HuH-7 (cell line): ENCODE measurements at places on chromosomes 13 and 19.

DNA sequence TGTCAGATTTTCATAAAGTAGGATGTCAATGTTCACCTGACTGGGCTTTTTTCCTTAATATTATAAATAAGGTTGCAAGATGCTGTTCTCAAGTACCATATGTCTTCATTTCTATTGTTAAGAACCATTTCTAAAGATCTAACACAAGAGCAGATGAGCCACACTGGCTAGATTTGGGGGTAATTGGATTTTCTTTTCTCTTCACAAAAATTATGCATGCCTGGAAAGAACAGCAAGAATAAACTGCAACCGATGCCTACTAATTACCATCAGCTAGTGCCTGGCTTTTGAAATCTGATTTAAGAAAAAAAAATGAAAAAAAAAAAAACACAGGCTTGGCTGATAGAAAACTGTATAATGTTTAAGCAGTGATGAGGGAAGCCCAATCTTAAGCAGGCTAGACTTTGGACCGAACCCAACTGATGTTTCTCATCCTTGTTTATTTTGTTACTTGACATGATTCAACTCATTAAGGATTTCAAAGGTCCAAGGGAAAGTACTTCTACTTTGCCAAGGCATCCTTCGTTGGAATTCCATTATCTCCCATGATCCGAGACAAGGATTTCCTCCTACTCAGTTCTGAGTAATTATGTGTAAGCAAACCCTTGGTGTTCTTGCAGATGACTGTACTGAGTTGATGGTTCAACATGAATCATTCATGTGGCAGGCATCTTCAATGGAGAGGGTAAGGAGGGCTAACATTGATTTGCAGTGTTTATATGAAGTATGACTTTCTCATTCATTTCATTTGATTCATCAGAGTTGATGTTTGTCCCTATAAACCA lies 300.5 kb downstream of the SPRY2 start:
- no peak for DNase-seq

- DNase-seq: no peak
These were observed 26.5 kb downstream of the FAM216B start for GRCh38 chr13:42807866-42808265.

GRCh38 chr13:35140321-35140720 lies 198.3 kb downstream of the NBEA start:
- no peak for DNase-seq

DNA sequence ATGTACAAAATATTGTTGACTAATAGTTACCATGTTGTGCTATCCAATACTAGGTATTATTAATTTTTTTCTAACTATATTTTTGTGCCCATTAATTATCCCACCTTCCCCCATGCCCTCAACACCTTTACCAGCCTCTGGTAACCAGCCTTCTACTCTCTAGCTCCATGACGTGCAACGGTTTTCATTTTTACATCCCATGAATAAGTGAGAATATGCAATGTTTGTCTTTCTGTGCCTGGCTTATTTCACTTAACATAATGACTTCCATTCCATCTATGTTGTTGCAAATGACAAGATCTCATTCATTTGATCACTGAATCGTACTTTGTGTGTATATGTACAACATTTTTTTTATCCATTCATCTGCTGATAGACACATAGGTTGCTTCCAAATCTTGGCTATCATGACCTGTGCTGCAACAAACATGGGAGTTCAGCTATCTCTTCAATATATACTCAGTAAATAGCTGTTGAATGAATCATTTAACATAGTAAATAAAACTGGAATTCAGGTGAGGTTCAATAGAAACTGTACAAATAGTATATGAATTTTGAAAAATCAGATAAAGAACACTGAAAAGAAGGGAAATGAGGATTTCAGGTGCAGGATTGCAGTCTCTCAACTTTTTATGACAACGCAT lies 509.0 kb upstream of the MIR17HG start:
- no peak for DNase-seq

DNA sequence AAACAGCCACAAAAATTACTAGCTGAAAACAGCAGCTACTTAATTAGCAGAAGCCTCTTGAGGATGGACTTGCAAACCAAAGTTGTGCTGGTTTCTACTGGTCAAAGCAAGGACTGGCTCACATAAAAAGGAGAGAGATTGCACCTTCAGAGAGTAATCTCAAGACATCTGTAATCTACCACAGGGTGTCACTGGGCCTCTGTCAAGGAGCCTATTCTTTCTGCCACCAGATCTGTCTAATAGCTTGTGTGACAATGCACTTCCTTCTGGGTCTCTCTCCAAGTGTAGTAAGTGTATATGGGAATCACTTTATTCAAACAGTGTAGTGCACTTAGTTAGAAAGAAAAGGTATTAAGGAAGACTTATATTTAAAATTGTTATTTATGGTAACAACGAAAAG lies 24.4 kb upstream of the ZNF561 start:
- no peak for DNase-seq

DNA sequence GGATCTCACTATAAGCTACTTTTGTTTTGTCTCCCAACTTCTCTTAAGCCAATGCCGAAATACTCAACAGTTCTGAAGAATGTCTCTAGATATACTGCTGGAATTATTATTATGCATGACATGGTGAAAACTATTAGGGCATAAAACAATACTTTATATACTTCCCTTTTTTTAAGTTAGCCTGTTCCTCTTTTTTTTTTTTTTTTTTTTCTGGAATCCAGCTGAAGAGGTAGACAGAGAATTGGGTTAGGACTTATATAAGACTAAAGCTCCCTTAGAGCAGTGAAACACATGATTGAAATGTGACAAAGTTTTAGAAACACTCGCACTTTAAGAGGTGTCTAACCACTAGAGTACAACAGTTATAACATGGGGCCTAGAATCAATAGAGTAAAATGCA lies 850.9 kb upstream of the PCDH9 start:
- DNase-seq: no peak

- no peak for DNase-seq
These were observed 64.9 kb upstream of the MEDAG start for GRCh38 chr13:30841154-30841553.

GRCh38 chr13:99124794-99125316 lies 75.8 kb upstream of the UBAC2 start:
- no peak for DNase-seq

DNA sequence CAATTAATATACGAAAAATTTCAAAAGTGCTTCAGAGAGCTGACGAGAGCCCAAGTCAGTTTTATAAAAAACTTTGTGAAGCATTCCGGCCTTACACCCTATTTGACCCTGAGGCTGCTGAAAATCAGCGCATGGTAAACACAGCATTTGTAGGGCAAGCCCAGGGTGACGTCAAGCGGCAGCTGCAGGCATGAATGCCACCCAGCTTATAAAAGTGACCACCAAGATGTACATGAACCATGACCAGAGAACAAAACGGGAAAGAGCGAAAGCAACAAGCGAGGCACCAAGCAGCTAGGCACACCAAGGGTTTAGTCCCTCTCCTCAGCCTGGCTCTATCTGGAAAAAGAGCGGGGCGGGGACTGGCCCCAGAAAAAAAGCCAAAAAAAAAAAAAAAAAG lies 6.0 kb downstream of the SIGLEC11 start:
- DNase-seq: no peak

- DNase-seq: no peak
These were observed 23.0 kb upstream of the OLFM4 start for GRCh38 chr13:53005626-53006025.

DNA sequence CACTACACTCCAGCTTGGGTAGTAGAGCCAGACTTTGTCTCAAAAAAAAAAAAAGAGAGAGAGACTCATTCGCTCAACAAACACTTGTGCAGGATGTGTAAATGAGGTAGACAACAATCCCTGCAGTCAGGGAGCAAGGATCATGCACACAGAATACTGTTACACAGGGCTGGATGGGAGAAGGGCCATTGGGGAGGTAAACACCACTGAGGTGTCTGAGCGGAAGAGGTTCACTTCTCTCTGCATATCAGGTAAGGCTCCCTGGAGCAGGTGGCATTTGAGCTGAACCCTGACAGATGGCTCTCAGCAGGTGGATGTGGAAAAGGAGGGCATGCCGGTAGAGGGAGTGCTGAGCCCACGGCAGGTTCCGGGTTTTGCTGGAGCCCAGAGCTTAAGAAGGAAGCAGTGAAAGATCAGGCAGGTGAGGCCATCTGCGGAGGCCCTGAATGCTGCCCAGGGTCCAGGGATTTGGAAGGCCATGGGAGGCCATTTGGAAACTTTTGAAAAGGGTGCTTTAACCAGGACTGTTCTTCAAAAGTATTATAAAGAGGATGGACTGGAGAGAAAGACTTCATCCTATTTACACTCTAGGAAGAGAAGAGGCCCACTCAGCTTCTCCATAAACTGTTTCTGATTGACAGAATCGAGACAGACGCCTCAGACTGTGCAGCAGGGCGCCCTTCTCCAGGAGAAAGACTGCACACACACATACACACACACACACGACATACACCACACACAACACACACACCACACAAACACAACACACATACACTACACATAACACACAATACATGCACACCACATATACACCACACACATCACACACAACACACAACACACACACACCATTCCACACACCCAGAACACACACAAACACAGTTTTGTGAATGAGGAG lies 199.4 kb downstream of the USP12 start:
- DNase-seq: no peak

- DNase-seq: peak; percentile 42
These were observed at the start of gene TGDS for GRCh38 chr13:94595950-94596574. Gene TGDS, minus strand, starts transcription at chr13:94596152. Its CDS starts 16 bp downstream, at chr13:94596136.

- DNase-seq: no peak
These were observed 151.0 kb downstream of the DLEU7 start for GRCh38 chr13:50692396-50692915.

GRCh38 chr13:57611969-57612368 lies 19.6 kb upstream of the PCDH17 start:
- no peak for DNase-seq

DNA sequence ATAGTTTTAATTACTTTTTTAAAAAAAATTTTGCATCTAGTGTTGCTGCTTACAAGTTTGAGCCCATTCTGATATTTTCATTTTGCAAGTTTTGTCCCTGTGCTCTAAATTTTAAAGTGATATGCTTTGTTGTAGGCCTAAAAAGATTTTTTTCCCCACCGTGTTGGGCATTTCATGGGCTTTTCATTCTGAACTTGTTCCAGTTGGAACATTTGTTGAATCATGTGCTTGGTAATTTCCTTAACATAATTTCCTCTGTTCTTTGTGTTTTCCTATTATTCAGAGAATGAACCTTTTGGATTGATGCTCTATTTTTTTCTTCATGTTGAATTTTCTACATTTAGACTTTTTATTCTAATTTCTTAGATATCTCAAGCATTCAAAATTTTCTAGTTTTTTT lies 206.4 kb upstream of the SPRY2 start:
- DNase-seq: no peak

- DNase-seq: no peak
These were observed 659.9 kb upstream of the KLF12 start for GRCh38 chr13:74794147-74794546.

DNA sequence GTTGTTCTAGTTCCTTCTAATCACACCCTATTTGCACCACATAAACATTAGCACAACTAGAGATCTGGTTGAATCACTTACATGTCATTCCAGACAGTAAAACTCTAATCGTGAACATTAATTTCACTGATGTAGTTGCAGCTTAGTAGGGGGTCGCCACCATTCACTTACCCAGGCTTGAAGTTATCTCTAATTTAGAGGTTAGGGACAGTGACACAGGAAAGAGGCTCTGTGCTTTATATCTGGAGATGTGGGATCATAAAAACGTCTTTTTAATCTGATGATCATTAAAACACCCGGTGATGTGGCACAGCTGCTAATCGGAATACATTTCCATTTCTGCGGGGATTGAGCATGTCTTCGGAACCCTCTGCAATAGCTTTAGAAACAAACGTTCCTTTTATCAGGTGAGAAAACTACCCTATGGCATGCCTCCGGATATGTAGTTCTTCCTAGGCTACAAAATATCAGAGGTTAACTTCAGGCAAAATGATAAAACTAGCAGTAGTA lies 523.0 kb downstream of the MYO16 start:
- DNase-seq: no peak

- DNase-seq: no peak
These were observed 1171.3 kb downstream of the EFNB2 start for GRCh38 chr13:105364191-105364590.

DNA sequence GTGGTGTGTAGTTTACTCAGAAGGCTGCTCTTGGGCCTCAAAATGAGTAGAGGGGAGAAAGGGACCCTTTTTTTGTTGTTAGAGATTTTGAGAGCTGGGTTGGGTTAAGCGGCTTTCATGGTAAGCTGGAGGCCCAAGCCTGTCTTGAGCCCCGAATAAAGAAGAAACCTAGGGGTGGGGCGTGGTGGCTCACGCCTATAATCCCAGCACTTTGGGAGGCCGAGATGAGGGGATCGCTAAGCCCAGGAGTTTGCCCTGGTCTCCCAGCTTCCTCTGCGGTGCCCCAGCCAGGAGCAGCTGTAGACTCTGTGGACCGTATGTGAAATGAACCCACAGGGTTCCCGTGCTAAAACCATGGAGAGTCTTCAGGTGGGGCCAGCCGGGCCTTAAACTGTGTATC lies 56.1 kb downstream of the KDM4B start:
- no peak for DNase-seq
